ENCODE measurements at places on chromosomes 12 and 14. TPM values are rescaled to one million over a fixed set of nuclear protein-coding genes. Genes with fewer than 3 reads are reported as not detected.

TAC3 gene
- total RNA-seq = 0.14 TPM

TEX52 gene
- not detected for total RNA-seq

PPP1R36 gene
- total RNA-seq = 0.29 TPM

INHBC gene
- not detected for total RNA-seq

LRRC43 gene
- 0.57 TPM for total RNA-seq

SLC17A8 gene
- total RNA-seq = not detected

ZC2HC1C gene
- 2.0 TPM for total RNA-seq

DDX11 gene
- total RNA-seq = 28.2 TPM

EFS gene
- total RNA-seq = not detected

PRORP gene
- 55.1 TPM for total RNA-seq

KDM5A gene
- total RNA-seq = 65.0 TPM

MYRFL gene
- total RNA-seq = 0.40 TPM

P2RX2 gene
- not detected for total RNA-seq

IRAK3 gene
- 16.1 TPM for total RNA-seq

B4GALNT1 gene
- total RNA-seq = 0.27 TPM

KLRC2 gene
- not detected for total RNA-seq

SERPINA9 gene
- not detected for total RNA-seq

CIROP gene
- total RNA-seq = not detected

SLC22A17 gene
- total RNA-seq = 1.1 TPM

LPCAT3 gene
- total RNA-seq = 14.7 TPM

KRT74 gene
- total RNA-seq = not detected

MYH7 gene
- not detected for total RNA-seq

GPATCH2L gene
- 54.3 TPM for total RNA-seq

SYCP3 gene
- total RNA-seq = 0.07 TPM

NPAS3 gene
- total RNA-seq = 0.13 TPM

STAC3 gene
- total RNA-seq = not detected

GLIPR1L1 gene
- not detected for total RNA-seq

LRRIQ1 gene
- total RNA-seq = 0.72 TPM

SLC6A12 gene
- not detected for total RNA-seq

IL22 gene
- not detected for total RNA-seq

ANGEL1 gene
- total RNA-seq = 15.5 TPM

FBLN5 gene
- 2.9 TPM for total RNA-seq

OLR1 gene
- not detected for total RNA-seq

PLEKHA5 gene
- total RNA-seq = 21.8 TPM

SIRT4 gene
- total RNA-seq = 0.50 TPM

KERA gene
- not detected for total RNA-seq

GPRC5D gene
- total RNA-seq = not detected

SYNDIG1L gene
- total RNA-seq = not detected

METTL25 gene
- total RNA-seq = 18.1 TPM

TCL1B gene
- total RNA-seq = not detected

FNTB gene
- total RNA-seq = 15.4 TPM
